ENCODE measurements at places on chromosomes 5 and 9. TPM values are rescaled to one million over a fixed set of nuclear protein-coding genes. Genes with fewer than 3 reads are reported as not detected.

DNA sequence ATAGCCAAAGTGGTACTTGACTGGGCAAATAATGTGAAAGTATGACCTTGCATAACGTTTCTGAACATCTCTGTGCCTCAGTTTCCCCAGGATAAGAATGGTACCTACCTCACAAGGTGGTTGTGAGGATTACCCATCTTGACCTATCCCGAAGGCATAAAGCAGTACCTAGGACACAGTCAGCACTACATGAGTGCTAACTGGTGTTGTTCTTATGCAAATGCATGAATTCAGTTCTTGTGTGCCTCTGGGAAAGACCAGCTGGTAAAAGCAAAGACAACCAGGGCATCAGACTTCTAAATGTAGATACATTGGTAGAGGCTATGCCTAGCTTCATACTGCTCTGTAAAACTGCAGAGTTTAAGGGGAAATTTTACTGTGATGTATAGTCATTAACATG lies 21.8 kb upstream of the TMEM252 start:
- no peak for DNase-seq

GRCh38 chr5:66840511-66841013 lies 244.4 kb downstream of the MAST4 start:
- no peak for DNase-seq

Gene KIF20A
- total RNA-seq = 41.7 TPM

DNA sequence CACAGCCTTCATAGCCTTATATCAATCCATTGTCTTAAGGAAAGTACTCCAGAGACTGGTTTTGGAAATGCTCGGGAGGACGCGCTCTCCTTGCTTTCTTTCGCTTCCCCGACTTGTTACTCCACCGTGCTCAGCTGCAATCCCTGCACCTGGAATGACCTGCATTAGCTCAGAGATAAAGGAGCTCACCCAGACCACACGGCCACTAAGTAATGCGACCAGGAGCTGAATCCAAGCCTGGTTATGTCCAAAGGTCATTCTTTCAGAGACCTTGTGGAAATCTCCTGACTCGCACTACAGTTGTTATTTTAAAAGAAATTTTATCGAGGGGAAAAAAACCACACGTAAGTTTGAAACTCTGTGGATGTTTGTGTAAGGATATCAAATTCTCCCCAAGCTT lies 135.3 kb upstream of the DPYSL3 start:
- no peak for DNase-seq

Gene FOXD4L5
- not detected for total RNA-seq

GRCh38 chr9:136011703-136012496 lies 50.7 kb upstream of the UBAC1 start:
- DNase-seq = no peak

Measured in SK-MEL-5 (cell line).